Bronchial epithelial cell (primary cell): ENCODE measurements at places on chromosomes 11 and 22. TPM values are rescaled to one million over a fixed set of nuclear protein-coding genes. Genes with fewer than 3 reads are reported as not detected.

Gene SMC1B
- total RNA-seq: not detected in 2 replicates

Gene SPTBN2
- 38.7 and 67.3 TPM in 2 replicates for total RNA-seq

Gene MMP12
- total RNA-seq: not detected in 2 replicates

Gene NLRP14
- under 0.01 and 0.13 TPM in 2 replicates for total RNA-seq

Gene CFAP300
- 4.7 and 8.7 TPM in 2 replicates for total RNA-seq
